ENCODE measurements at places on chromosomes 16 and 17.

GRCh38 chr17:13228225-13228624 lies 210.4 kb upstream of the ELAC2 start:
- no peak for DNase-seq

DNA sequence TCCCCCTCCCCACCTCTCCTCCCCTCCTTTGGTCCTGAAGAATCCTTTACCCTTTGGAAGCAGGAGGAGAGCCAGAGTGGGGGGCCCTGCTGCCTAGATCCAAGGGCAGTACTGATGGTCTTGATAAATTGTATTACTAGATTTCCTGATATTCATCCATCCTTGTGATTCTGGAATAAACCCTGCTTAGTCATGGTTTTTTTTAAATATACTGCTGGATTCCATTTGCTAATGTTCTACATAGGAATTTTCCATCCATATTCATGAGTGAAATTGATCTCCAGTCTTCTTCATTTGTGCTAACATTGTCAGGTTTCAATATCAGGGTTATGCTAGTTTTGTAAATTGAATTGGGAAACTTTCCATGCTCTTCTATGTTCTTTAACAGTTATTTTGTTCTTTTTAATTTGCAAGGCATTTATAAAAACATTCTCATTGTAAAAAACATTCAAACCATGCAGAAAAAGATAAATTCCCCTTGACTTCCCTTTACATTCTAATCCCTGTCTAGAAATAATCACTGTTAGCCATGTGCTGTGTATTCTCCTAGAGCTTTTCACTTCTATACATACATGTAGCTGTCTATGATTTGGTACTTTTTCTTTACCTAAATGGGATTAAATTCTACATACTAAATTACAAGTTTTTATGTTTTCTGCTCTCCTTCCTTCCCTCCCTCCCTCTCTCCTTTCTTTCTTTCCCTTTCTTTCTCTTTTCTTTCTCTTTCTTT lies 56.7 kb downstream of the CCDC42 start:
- no peak for DNase-seq

DNA sequence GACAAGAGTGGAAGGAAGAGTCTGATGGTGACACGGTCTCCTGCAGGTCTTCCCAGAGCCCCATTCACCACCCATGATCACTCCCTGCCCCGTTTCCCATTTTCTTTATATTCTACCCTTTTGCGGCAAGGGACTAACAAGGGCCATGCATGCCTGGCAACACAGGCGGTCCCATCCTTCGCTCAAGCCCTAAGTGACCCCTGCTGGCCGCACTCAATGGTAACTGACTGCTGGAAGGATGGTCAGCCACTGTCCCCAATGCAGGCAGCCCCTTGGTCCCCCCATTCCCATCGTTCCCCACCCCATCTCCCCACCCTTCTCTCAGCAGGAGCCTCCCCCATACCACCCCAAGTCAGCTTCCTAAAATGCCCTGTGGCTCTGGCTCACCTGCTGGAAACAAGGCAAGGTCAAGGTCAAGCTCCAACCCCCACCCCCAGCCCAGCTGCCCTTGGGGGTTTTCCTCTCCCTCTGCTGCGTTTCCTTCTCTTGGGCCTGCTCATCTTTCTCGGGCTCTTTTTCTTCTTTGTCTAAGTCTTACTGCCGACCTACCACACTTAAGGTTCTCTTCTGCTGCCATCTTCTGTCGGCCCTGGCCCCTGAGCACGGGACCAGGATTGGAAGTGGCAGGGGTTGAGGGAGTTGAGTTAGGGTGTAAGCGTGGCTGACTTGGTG lies 116.0 kb downstream of the RPTOR start:
- no peak for DNase-seq

DNA sequence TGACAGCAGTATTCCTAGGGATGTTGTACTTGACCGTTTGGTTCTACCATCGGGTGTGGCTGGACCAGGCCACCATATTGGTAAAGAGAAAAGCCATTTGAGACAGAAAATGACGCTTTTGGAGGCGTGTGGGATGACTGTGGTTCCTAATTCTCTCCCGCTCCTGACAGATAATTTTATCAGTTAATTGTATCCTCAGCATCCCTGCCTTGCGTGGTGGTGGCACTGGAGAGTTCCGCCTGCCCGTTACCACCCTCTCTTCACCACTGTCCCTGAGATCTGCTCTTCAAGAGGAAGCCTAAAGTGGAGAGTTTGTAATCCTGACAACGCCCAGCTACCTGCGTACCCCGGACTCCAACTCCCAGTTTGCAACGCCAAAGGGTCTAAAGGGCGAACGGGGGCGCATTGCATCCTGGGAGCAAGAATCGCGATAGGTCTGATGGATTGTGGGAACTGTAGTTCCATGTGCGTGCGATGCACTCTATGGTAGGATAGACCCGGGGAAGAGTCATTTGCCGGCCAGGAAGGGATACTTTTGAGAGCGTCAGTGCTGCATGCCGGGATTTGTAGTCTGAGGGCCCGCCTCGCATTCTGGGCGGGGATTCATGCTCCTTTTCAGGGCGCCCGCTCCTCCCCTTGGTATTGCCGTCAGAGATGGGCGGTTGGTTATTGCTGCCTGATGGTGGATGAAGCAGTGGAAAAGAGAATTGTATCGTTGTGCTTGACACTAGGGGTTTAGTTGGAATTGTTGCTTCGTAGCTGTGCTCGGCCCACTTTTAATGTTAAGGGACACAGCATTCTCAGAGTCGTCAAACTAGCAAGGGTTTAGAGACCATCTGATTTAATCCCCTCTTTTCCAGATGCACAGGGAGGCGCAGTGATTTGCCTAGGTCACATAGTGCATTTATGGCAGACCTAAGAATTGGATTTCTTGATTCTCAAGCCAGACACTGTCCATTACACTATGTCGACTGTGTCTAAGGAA lies 965 bp upstream of the PHF12 start:
- DNase-seq: peak; percentile 100

GRCh38 chr17:57405491-57406072 lies 149.3 kb downstream of the MSI2 start:
- DNase-seq: no peak

DNA sequence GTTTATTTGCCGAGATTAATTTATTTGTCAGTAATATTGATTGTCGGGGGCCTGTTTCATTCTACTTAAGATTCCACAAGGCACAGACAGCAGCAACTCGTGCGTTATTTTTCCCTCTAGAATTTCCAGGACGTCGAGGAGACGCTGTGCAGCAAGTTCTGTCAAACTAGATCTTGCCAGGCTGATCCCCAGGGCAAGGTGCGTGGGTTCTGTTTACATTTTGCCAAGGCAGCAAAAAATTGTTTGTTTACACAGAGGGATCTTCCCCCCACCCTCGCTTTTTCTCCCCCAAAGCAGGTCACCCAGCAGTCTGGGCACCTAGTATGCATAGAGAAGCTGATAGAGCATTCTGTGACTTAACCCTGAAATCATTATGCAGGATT lies 111.4 kb downstream of the IRX3 start:
- no peak for DNase-seq

GRCh38 chr16:54398986-54399385 lies 112.4 kb upstream of the IRX3 start:
- peak; percentile 9 for DNase-seq

DNA sequence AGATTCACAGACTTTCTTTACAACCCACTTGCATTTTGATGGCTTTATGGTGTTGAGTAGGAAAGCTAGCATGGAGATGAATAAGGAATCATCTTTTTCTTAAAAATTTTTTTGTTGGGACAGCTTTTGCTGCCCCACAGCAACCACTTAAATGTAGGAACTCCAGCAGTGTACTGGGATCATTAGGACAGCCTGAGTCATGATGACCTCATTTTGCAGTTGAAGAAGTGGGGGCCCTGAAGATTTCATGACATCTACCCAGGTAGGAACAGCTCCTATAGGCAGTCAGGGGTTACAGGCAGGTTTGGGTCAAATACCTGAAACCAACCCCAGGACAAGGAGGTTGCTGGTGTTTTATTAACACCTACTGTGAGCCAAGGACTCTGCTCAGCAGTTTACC lies 2.1 kb downstream of the METTL22 start:
- peak; percentile 46 for DNase-seq

DNA sequence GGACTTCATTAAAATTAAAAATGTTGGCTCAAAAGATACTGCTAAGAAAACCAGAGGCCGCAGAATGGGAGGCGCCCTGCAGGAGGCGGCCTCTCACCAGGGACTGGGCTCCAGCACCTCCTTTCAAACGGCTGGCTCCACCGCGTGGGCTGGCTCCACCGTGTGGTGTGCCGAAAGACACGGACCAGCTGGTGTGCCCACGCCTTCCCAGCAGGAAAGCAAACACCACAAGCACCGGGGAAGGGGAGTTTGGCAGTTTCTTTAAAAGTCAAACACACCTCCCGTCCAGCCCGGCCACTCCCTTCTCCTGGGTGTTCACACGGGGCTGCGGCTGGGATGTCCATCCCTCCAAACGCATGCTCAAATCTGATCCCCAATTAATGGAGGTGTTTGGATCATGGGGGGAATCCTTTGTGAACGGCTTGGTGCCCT lies 13.9 kb downstream of the HAGH start:
- DNase-seq: peak; percentile 72

DNA sequence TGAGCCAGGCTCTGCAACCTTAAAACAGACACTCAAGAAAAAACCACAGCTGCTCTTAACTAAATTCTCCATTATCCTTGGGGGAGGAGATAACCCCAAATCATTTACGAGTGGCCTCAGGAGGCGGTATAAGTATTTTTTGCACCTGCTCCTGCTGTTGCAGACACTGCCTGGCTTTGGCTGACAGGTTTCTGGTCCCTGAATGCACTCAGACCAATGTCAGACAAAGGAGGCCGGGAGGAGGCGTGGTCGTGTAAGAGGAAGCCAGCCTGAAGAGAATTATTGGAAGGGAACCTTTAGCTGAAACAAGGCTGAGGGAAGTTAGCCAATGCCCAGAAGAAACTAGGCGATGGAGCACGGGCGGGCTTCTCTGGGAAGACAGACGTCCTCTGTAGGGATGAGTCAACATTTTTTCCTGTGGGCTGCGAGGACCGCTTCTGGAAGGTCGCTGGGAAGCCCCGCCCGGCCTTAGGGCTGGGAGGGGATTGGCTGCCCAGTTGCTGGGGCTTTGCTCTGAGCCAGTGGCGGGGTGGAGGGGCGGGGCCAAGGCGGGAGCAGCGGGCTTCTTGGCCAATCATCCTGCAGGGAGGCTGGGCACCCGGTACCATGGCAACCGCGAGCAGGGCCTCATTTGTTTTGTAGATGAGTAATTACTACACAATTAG lies 82.3 kb downstream of the CCDC182 start:
- DNase-seq: peak; percentile 98

GRCh38 chr16:27431773-27432532 lies 30.0 kb downstream of the IL21R start:
- DNase-seq: peak; percentile 33

- no peak for DNase-seq
Measured at GRCh38 chr16:47069313-47069712, 74.4 kb downstream of the NETO2 start.

- DNase-seq: peak; percentile 2
Measured at GRCh38 chr16:19291475-19291874, 5.9 kb downstream of the CLEC19A start.

DNA sequence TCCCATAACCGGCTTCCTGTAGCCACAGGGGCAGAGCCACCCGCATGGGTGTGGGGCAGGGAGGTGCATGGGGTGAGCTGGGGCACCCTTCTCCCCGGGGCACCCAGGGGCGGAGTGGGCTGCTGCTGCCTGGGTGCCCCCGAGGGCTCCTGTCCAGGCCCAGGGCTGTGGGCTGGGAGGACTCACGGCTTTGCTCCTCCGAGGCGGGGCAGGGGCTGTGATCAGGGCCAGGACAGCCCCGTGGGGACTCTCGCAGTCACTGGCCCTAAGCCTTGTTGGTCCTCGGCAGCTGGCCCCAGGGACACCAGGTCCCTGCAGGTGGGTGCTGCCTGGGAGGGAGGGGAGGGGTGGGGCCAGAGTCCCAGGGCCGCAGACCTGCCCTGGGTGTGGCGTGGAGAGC lies 19.7 kb downstream of the CACNA1H start:
- no peak for DNase-seq

GRCh38 chr16:3150346-3151218 lies 15.8 kb downstream of the ZNF213 start:
- peak; percentile 98 for DNase-seq

DNA sequence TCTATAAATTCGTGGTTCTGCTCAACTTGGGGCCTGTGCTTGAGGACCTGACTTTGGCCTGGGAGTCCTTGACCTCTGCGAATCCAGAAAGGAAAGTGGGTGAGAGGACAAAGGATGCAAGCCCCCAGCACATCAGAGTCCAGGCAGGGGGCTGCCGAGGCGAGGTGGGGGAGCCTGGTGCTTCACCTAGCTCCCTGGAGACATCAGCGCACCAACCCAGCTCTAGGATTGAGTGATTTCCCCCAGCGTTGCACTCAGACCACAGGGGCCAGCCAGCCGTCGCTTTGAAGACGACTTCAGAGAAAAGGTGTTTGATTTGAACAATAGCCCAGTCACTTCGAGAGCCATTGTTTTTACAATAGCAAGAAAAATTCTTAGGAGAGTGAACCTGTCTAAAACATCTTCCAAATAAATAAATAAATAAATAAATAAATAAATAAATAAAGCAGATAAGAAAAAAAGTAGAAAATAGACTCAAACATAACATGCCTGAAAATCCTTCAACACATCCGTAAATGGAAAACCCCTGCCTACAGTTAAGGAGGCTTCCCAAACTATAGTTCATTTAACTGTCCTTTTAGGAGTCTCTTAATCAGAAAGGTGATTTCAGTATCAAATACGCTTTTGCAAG lies 180.9 kb downstream of the RBFOX3 start:
- no peak for DNase-seq

- DNase-seq: peak; percentile 6
Measured at GRCh38 chr17:65627891-65628643, 66.6 kb upstream of the AXIN2 start.

GRCh38 chr17:82371333-82372248 lies at the start of gene UTS2R:
UTS2R (plus strand) TSS chr17:82371765; CDS start chr17:82374325, 2,560 bp downstream.
- no peak for DNase-seq

DNA sequence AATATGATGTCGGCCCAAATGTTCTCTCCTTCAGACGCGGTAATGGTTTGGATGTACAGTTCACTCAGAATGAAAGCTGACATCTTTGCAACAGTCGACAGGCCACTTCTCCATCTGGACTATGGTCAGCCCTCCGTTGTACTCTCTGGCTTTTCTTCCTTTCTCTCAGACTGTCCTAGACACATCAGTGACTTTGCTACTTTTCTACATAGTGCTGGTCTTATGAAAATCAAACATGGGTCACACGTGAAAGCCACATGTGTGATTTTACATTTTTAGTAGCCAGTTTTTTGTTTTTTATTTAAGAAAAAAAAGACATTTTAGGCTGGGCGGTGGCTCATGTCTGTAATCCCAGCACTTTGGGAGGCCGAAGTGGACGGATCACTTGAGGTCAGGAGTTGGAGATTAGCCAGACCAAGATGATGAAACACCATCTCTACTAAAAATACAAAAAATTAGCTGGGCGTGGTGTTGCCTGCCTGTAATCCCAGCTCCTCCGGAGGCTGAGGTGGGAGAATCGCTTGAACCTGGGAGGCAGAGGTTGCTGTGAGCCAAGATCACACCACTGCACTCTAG lies 644.1 kb downstream of the KCNJ2 start:
- peak; percentile 64 for DNase-seq

GRCh38 chr17:49998836-49999511 lies 4.0 kb upstream of the DLX3 start:
- DNase-seq: no peak

Data from cardiac fibroblast (primary cell).